ENCODE measurements at places on chromosomes 13 and 19.

DNA sequence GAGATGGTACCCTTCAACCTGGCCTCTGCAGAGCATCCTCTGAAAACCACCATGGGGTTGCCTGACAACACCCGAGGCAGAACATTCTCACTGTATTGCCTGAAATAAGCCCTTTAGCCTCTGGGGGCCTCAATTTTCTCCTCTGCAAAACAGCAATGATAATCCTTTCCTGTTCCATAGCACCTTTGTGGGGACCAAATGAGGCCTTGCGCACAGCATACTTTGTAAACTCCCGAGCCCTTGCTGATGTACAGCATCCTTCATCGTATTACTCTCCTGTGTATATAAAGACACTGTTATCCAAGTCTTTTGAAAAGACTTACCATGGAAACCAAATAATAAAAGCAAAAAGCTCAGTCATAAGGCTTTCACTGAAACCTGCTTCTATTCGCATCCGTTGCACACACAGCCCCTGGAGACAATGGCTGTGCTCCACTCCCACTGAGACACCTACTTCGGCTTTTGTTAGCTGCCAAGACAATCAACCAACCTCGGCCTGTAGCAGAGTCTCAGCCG is 276.0 kb downstream of the FOXO1 start:
- no peak for DNase-seq

DNA sequence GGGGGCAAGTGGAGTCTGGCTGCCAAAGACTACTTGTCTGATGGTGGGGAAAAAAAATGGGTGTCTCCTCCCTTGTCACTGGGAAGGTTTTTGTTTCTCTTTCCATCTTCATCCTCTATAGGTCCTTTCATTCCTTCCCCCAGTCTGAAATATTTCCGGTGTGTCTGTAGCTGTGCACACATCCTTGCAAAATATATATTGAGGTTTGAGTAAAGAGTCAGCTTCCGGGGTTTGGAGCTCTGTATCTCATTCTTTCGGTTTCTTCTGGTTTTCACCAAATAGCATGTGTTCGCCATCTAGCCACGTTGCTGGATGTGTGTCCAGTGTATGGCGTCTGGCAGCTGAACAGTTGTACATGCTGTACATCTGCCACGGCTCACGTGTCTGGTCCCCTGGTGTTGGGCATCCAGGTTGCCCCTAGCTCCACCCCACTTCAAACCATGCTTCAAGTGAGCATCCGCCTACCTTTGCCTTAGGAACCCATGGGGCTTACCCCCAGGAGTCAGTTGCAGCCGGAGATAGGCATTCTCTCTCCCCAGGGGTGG is 142.2 kb downstream of the SIPA1L3 start:
- DNase-seq: peak; percentile 89

DNA sequence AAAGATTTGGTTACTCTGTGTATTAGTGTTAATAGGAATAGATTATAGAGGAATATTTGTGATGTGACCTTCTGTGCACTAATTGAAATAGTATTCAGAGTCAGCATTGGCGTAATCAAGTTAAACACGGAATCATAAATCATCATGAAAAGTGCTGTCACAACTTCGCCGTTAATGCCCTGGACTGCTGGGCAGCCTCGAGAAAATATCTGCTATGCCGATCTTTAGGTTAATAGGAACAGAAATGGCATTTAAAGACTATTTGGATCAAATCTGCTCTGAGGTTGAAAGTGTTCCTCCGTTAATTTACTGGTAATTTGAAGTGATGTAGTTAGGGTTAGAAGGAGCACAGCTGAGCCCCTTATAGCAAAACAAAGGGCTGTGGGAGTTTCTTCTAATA is 219.0 kb downstream of the MZT1 start:
- DNase-seq: no peak

DNA sequence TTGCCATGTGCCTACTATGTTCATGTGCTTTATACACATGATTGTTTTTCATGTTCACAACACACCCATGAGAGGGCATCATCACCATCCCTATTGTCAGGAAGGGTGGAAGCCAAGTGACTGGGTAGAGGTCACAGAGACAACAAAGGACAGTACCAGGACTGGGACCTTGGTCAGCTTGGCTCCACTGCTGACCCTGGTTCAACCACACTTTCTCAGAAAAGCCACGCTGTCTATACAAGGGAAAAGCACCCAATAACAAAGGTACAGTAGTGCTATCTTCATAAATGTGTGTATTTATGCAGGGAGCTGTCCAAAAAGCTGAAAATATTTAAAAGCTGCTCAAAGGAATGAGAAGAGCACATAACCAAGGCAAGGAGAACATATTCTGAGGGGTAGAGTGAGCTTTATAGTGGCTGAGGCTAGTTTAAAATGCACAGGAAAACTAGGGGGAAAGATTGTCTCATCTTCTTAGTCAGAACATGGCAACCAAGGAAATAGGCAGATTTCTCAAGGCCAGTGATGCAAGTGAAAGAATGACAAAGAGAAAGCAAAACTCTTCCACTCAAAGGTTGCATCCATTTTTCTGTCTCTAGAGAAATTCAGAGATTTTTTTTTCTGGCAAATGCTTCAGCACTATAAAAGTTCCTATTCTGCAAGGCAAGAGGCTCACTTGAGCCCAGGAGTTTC is 415.0 kb downstream of the FOXO1 start:
- DNase-seq: peak; percentile 68

DNA sequence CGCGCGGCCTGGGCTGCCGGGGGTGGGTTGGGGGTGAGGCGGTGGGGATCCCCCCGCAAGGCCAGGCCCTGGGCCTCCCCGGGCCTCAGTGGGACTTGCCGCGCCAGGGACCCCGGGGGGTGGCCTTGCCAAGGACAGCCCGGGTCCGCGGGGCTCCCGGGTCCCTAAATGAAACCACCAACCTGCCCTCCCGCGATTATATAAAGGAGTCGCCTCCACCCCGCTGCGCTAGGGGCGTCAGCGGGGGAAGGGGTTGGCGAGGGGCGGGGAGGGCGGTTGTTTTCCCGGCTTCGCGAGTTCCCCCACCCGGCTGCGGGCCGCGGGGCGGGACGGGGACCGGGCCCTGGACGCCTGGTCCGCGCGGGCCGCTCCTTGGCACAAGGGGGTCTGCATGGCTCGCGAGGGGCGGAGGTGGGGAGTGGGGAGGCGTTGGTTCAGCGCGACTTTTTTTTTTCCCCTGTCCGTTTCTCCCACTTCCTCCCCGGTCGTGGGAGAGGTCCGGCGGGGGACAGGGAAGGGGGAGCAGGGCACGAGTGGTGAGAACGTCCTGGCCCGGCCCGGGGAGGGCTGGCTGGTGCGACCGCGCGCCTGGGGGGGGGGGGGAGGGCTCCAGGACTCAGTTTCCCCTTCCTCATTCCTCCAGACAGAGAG is 822 bp upstream of the ZBTB7A start:
- DNase-seq: peak; percentile 85

GRCh38 chr13:23505007-23505406 is 65.2 kb upstream of the TNFRSF19 start:
- DNase-seq: no peak

DNA sequence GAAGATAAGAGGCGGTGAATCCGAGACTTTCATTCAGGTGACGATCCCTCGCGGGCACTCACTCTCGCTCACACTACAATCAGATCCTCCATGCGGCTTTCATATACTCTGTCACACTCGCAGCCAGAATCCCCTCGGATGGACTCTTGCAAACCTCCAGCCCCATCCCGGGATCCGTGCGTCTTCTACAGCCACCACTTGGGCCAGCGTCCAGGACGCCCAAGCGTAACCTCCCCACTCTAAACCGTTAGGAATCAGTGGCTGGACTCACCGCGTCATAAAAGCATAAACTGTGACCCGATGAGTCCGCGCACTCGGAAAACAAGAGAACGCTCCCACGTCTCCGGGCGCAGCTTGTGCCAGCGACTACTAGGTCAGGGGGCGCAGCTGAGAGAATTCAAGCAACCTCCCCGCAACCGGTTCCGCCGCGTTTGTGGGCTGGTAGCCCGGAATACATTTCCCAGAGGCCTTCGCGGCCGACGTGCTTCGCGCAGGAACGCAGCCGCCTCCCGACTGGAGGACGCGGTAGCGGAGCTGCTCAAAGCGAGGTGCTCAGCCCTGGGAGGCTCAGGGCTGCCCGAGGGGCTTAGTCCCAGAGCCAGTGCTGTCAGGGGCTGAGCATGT is 27.6 kb downstream of the ZNF607 start:
- peak; percentile 87 for DNase-seq

- DNase-seq: peak; percentile 80
These were observed 28.1 kb downstream of the RANBP3 start for GRCh38 chr19:5949792-5950305.

GRCh38 chr19:23407616-23408133 is 12.4 kb upstream of the ZNF91 start:
- no peak for DNase-seq

DNA sequence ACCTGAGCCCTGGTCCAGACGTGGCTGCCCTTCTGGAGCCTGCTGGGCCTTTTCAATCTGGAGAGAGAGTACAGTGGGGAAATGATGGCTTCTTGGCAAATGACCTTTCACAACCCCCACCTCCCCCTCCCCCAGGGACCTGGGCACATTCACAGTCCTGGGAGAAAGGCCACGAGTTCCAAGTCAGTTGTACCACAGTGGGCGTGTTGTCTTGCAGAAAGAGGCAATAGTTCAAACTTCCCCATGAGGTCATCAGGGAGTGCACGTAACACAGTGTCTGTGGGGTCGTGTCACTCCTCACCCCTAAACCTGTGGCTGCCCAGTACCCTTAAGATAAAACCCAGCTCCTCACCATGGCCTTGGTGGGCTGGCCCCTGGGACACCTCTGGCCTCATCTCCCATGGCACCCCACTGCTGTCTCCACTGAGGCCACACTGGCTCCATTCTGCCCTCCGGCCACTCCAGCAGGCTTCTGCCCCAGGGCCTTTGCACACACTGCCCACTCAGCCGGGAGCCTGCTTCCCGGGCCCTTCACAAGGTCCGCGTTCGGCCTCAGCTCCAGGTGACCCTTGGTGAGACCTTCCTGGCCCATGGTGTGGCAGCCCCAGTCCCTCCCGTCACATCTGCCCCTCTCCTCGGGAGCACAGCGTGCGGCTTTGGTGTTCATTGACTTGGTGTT is 13.3 kb downstream of the PLIN4 start:
- no peak for DNase-seq

DNA sequence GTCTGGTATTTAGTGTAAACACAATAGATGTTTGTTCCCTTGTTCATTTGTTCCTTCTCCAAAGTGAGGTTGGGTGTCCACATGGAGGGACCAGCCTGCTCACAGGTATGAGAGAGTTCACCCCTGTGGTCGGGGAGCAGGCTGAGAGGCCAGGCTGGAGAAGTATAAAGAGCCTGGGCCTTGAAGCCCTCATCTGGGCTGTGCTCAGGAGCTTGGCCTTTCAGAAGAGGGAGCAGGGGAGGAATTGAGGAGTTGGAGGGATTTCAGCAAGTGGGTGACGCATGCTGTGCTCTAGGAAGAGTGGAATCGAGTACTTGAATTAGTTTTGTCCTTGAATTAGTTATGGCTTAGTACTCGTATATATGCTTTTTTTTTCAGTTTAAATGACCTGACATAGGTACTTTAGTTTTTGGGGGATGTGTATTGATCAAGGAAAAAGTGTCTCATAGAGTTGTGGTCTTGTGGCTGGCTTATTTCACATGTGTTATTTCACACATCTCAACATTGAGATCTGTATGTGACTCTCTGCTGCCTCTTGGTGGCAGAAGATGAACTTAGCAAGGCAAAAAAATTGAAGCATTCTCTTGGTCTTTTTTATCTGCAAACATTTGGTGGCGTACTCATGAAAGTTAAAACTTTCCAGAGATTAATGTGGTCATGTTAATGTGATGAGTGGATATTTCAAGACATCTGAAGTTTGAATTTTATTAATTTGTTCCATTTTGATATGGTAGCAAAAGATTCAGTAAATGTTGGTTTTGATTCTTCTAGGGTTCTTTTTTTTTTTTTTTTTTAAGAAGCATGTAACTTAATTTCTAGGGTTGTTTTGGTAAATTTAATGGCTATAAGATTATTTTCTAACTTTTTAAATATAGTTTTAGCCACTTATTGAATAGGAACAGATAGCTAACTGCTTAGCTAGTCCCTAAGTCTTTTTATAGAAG is 54.3 kb downstream of the SLAIN1 start:
- peak; percentile 87 for DNase-seq

DNA sequence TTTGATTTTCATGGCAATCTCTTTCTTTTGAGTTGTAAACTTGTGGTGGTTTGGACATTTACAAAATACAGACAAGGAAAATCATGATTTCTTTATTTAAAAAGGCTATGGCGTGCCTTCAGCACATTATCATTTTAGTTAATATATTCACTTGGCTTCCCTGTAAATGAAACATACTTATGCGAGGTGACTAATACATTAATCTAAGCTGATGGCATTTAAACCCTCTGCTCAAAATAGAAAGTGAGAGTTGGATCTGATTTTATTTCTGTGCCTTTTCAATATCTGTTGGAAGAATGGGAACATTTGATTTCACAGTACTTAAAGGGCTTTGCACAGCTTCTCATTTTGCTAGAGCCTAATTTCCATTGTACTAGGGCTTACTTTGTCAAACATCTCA is 289.8 kb downstream of the MTUS2 start:
- no peak for DNase-seq

DNA sequence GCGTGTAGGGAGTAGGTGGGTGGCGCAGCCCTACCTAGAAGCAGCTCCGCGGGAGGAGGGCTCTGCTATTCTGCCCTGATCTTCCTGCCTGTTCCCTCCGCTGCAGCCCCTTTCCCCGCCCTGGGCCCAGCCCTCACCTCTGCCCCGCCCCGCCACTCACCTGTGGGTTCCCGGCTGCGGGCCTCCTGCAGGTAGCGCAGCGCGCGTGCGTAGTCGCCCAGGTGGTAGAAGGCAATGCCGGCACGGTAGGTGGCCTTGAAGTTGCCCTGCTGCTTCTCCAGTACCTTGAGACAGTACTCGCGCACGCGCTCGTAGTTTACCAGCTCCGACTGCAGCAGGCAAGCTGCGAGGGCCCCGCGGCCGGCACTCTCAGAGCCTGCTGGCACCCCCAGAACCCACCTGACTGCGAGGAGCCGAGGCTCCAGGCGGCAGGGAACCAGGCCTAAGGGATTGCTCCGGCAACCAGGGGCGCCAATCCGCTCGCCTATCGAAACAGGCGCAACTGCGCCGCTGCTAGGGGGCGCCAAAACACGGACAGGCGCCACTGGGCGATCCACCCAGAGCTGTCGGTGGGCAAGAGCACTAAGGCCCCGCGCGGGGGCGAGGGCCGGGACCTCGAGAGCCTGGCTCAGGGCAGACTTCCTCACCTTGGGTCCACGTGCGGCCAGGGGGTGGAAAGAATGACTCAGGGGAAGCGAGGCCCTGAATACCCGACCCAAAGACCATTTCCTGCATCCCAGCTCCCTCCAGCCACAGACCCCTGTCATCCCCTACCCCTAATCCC is 965 bp downstream of the TTC9B start:
- DNase-seq: peak; percentile 73

DNA sequence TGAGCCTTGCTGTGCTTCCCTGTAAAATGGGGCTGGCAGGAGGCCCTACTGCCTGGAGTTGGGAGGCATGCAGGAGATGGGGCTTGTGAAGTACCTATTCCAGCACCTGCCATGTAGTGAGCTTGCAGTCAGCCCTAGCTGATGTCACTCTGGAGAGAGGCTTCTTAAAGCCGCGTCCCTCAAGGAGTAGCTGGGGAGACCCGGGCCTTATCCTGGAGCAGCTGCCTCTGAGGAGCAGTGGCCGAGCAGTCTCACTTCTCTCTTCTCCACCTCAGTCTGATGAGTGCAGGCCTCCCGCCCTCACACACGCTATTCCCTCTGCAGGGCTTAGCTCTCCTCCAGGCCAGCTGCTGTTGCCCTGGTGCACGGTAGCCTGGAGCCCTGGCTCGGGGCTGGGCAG is 18.0 kb downstream of the CLASRP start:
- no peak for DNase-seq

- DNase-seq: peak; percentile 63
These were observed 574 bp downstream of the ZNF227 start for GRCh38 chr19:44212866-44213346.

GRCh38 chr13:102295316-102296048 is 106.4 kb downstream of the FGF14 start:
- no peak for DNase-seq

- DNase-seq: no peak
These were observed 151.2 kb downstream of the DIAPH3 start for GRCh38 chr13:60012488-60012887.

Measured in activated CD4-positive, alpha-beta T cell treated with anti-CD3 and anti-CD28 coated beads, Interleukin-2, amount 10 ng/mL, durations not matched to agents 24 days and 14 days (primary cell).